ENCODE measurements at places on chromosomes 7 and 10.

- no peak for DNase-seq
Measured at GRCh38 chr7:8172372-8173354, 89.3 kb downstream of the ICA1 start.

DNA sequence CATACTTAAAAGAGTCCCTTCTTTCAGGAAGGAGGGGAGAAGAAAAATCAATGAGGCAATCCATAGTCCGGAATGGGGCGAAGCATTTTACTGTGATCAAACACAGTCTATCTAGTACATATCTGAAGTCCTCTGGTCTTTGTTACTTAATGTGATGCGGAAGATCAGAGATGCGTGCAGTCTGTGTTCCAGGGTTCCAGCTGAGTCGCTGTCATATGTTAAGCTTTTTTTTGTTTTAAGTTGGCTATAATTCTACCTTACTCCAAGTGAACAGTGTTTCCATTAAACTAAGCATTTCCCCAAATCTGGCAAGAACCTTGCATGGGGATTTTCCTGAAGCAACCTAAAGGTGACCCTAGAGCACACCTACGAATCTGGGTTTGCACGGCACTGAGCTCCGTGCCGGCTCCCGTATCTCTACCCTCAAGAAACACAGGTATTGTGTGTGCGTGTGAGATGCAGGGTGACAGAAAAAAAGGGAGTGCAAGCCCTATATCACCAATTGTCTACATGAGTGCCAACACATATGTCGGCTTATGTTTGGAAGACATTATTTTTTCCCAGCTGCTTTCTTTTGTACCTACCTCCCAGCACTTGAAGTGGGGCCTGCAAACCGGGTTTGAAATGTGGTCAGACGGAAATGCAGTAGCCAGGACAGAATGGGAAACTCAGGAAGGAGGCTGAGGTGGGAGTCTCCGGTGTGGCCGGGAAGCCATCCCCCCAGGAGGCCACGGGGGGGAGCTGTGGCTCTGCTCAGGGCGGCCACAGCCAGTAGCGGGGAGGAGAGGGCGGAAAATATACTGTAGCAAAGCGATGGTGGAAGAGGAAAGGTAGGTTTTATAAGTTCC lies 435.8 kb upstream of the MGMT start:
- no peak for DNase-seq

GRCh38 chr7:1532456-1533254 lies 2.2 kb downstream of the MAFK start:
- DNase-seq: no peak

GRCh38 chr7:139004321-139005090 lies 23.3 kb upstream of the KIAA1549 start:
- no peak for DNase-seq

DNA sequence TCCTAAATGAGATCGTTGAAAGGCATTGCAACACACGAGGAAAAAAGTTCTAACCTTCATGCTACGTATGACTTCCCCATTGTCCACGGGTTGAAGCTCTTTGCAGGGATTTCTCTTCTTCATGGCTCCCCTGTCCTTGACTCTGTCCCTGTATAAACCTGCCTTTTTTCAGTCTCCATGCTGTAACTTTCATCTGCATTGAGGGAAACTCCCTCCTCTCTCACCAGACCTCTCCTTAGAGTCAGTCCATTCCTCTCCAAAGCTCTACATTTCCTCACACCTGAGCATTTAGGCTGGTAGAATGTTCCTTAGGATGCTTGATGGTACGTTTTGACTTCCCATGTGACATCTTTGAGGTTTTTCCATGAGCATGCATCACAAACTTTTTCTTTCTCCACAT lies 134.2 kb upstream of the FAM171A1 start:
- DNase-seq: no peak

GRCh38 chr7:13189668-13190067 lies 502.2 kb downstream of the ARL4A start:
- no peak for DNase-seq

- DNase-seq: no peak
Measured at GRCh38 chr10:120478386-120478785, 21.4 kb downstream of the PLPP4 start.

GRCh38 chr10:132953428-132953827 lies 11.1 kb upstream of the CFAP46 start:
- no peak for DNase-seq

DNA sequence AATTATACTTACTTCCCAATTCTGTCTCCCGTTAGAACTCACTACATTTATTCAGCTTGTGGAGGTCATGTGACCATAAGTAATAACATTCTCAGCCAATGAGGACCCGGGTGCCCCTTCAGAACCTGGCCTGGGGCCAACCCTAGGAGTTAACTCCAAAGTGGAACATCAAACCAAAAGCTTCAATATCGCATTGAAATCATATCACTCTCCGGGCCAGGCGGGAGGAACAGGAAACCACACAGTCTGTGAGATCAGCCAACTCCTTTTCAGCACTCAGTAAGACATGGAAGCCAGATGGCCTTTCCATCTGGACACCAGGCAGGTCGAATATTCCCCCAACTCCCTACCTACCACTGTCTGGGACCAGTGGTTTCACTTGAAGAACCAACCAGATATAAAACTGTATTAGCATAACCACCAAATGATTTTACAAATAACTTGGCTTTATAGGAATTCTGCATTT lies 5.5 kb downstream of the CREB3L2 start:
- DNase-seq: no peak

GRCh38 chr7:82945480-82945879 lies 217.2 kb downstream of the PCLO start:
- no peak for DNase-seq

GRCh38 chr7:6649241-6649961 lies 12.3 kb downstream of the ZNF316 start:
- DNase-seq: no peak

DNA sequence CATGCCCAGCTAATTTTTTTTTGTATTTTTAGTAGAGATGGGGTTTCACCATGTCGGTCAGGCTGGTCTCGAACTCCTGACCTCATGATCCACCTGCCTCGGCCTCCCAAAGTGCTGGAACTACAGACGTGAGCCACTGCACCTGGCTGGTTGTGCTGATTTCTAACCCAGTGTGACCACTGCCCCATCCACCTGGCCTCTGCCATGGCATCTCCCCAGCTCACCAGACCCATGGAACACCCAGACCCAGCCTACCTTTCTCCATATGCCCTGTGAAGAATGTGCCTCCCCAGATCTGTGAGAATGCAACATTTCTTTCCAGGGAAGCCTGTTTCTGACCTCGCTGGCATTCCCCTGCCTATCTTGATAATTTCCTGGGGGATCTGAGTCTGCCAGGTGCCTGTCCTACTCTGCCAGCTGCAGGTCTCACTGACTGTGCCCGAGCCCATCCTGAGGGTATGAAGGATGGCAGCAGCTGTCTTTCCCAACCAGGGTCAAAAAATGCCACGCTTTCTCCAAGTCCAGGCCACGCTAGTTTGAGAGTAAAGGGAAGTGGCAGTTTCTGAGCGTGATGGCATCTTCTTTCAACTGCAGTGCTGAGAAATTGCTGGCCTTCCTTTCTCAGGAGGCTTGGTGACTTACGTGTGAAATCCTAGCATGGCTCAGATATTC lies 324.4 kb upstream of the ZNF32 start:
- no peak for DNase-seq

DNA sequence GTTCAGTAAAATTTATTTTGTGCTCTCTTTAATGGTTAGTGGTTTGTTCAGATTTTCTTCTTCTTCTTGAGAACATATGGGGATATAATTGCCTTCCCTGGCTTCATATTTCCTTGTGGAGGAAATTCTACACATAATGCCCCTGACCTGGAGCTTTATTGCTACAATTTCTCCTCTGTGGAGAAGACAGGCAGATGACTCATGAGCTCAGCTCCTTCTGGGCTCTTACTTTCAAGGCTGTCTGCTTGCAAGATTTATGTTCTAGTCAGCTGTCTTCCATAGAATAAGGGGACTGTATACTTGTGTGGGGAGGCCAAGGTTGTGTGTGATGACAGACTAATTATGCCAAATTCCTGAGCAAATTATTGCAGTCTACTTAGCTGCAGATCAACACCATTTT lies 1.6 kb downstream of the LRRD1 start:
- DNase-seq: peak; percentile 25

DNA sequence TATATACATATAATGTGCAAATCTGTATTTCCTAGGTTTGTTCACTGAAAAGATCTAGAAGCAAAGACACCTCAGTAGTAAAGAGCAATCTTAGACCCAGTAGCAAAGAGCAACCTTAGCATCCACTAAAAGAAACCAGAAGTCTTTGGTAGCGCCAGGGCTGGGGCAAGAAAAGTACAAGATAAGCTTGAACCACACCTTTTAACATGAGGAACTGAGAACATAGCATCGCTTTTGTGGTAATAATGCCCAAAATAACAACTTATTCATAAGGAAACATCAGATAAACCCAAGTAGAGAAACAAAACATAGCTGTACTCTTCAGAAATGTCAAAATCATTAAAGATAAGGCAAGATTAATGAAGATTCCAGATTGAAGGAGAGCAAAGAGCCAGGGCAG lies 173.4 kb downstream of the IMMP2L start:
- DNase-seq: no peak

DNA sequence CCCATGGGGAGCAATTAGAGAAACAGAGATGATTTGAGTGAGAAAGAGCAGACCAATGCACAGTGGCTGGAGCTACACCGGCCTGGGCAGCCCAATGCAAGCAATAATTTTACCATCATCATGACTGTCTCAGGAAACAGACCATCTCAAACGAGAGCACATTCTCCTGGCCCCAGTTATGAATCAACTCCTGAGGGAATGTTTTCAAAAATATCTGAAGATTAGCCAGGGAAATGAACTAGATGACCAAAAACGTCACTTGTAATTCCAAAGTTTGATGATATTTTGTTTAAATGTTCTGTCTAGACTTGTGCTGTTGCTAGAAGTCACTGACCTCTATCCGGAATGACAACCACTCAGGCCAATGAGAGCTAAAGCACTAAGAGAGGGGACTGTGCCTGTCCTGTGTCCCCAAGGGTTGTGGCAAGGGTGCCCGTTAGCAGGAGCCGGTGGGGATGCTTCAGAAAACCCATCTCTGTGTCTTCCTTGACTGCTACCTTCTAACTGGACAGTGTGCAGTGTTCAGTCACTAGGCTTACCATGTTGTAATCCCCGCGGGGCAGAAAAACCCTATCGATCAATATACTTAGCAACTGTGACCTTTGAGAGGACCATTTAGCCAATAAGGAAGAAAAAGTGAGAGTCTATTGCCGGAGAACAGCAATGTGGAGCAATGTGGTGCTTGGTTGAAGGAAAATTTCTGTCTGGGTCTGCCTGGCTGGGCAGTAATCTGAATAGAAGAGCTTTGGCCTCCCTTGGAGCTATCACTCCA lies 202.4 kb downstream of the ADAM12 start:
- DNase-seq: no peak

DNA sequence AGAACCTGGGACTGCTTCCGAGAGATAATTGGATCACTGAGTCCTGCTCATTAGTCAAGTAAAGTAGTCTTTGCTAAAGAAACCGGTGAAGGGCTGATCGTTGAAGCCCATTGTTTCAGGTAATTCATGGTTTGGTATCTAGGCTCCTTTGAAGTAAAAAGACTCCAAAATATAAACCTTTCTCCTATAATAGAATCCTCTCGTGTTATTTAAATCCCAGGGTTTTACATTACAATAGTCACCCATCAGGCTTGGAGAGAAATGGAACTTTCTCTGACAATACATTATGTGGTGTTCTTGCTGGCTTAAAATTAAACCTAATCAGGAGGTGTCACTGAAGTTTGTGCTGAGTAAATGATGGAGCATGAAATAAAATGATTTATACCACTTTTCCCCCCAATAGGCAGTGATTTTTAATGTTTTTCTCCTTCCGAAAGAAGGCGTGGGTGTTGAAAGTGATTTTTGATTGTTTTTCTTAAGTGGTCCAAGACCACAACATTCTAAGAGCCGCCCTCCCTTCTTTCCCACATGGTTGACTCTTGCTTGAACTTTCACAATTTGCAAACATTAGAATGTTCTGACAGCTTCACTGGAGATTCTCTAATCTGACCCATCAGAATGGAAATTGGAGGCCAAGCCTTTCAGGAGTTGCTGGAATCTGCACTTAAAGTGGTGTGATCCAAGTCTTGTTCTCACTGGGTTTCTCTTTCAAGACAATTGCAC lies 44.2 kb downstream of the LRMDA start:
- no peak for DNase-seq

GRCh38 chr10:61835069-61835945 lies 66.2 kb upstream of the ARID5B start:
- peak; percentile 40 for DNase-seq

GRCh38 chr10:129481641-129482040 lies 14.6 kb downstream of the MGMT start:
- no peak for DNase-seq

DNA sequence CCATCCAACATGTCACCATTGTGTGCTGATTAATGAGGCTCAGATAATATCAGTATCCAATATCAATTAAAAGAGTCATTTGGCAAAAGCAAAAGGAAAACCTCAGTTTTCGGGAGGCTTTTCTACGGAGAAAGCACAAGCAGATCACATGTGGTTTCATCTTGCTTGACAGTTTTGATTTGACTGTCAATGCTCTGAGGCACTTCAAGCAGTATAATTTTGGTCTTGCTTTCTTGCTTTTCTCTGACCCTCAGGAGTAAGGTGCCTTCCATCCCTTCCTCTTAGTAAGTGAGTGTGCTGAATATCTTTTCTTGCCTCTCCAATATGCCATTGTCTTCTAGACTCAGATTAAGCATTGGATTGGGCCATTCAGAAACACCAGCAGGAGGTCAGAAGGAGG lies 115.5 kb upstream of the CALCR start:
- DNase-seq: no peak

GRCh38 chr7:98406827-98407226 lies 5.9 kb upstream of the BAIAP2L1 start:
- DNase-seq: no peak

GRCh38 chr7:127897704-127898454 lies 133.4 kb downstream of the LRRC4 start:
- no peak for DNase-seq

GRCh38 chr7:128266883-128267594 lies 26.0 kb downstream of the LEP start:
- peak; percentile 52 for DNase-seq

DNA sequence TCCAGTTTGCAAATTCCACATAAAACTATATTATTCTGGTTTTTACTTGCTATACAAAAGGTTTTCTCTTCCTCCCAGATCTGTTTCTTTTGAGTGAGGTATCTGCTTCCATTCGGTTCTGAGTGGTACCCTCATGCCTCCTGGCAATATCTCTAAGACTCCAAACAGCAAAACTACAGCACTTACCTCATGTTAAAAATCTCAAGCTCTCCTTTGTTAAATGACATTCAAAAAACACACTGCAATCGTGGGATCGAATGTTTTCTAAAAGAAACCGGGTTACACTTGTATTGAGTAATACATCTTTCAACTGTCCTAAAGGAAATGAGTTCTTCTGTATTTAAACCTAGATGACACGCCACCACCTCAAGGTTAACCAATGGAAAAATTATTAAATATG lies 11.1 kb downstream of the YWHAG start:
- no peak for DNase-seq

GRCh38 chr10:50918529-50918928 lies 33.1 kb upstream of the A1CF start:
- DNase-seq: no peak

GRCh38 chr10:78563314-78563713 lies 505.5 kb upstream of the ZMIZ1 start:
- no peak for DNase-seq

GRCh38 chr10:120828763-120829319 lies 22.3 kb upstream of the WDR11 start:
- no peak for DNase-seq

Data from NCI-H2227 treated with DMSO at 0.1 percent for 48 hours (cell line).